ENCODE measurements at places on chromosomes 5 and 9. TPM values are rescaled to one million over a fixed set of nuclear protein-coding genes. Genes with fewer than 3 reads are reported as not detected.

RAD1 gene
- 42.3 TPM for total RNA-seq

SPATA31C1 gene
- total RNA-seq = not detected

FBLL1 gene
- 7.6 TPM for total RNA-seq

BRD9 gene
- total RNA-seq = 66.9 TPM

SEMA5A gene
- total RNA-seq = 0.08 TPM

DROSHA gene
- 101 TPM for total RNA-seq

RANBP17 gene
- total RNA-seq = 4.5 TPM

STC2 gene
- 31.2 TPM for total RNA-seq

SLC6A18 gene
- not detected for total RNA-seq

PRRX2 gene
- total RNA-seq = not detected

CCT5 gene
- 961 TPM for total RNA-seq

GCNT4 gene
- total RNA-seq = not detected

PDCD1LG2 gene
- 0.82 TPM for total RNA-seq

DAPK1 gene
- 2.1 TPM for total RNA-seq

PELO gene
- 51.4 TPM for total RNA-seq

STPG3 gene
- not detected for total RNA-seq

C1QTNF3 gene
- 2.3 TPM for total RNA-seq

WWC1 gene
- total RNA-seq = 4.7 TPM

CENPP gene
- 15.4 TPM for total RNA-seq

All from A375 (cell line).